Sigmoid colon (tissue), 7 donors: ENCODE measurements at places on chromosomes 3 and 15. TPM values are rescaled to one million over a fixed set of nuclear protein-coding genes. Genes with fewer than 3 reads are reported as not detected.

DNA sequence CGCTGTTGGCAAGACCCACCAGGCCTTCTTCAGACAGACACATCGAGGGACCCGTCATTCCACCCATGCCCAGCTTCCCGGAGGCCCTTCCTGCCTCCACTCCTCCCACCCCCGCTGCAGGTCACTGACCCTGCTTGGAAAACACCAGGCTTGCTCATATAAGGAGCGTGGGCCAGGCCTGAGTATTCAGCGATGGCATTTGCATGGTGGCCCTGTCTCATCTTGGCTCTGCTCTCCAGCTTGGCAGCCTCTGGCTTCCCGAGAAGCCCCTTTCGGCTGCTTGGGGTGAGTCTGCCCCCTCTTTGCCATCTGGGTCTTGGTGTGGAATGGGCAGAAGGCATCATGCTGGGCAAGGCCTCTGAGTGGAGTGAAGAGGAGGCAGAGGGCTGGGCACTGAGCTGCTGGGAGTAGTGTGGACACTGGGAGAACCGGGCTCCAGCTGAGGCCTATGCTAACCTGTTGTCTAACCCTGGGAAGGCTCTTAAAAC lies at the start of gene ITIH3:
TSS of gene ITIH3 (plus strand) at position 185 of the 488 bp plus-strand sequence. CDS start at position 193, 8 bp downstream.
- H3K27me3 ChIP-seq, result no peaks in the 10 kb centered on the region
- H3K36me3 ChIP-seq, result no peaks in the 10 kb centered on the region
- H3K27ac ChIP-seq, result no peak within 1 kb of the TSS
- DNase-seq, result no peak
- H3K4me3 ChIP-seq, result no peak within 1 kb of the TSS

- no peak for DNase-seq
- H3K27ac ChIP-seq, result no peak overlapping the region
- no peaks in the 10 kb centered on the region for H3K36me3 ChIP-seq
- H3K27me3 ChIP-seq, result no peaks in the 10 kb centered on the region
- peaks cover 38% of the 10 kb centered on the region for H3K4me1 ChIP-seq
- no peak overlapping the region for H3K4me3 ChIP-seq
These were observed 579.4 kb upstream of the TBL1XR1 start for GRCh38 chr3:177776661-177777101.

GRCh38 chr15:40928821-40929659 lies at the start of gene DLL4:
DLL4 (plus strand) TSS chr15:40929340; CDS start chr15:40929669, 329 bp downstream.
- no peaks in the 10 kb centered on the region for H3K36me3 ChIP-seq
- DNase-seq, result no peak
- peak within 1 kb of the TSS; percentile 46 for H3K4me3 ChIP-seq
- peak within 1 kb of the TSS; percentile 40 for H3K27ac ChIP-seq
- H3K4me1 ChIP-seq, result no peaks in the 10 kb centered on the region
- peaks cover 86% of the 10 kb centered on the region for H3K27me3 ChIP-seq

MEIS2 gene
- total RNA-seq, result 154 TPM

SNURF gene
- total RNA-seq, result 7.8 TPM
